Fibroblast of skin of left quadriceps (primary cell): ENCODE measurements at places on chromosomes 4 and X.

- no peak for DNase-seq
These were observed 134.8 kb downstream of the FRYL start for GRCh38 chr4:48645225-48645794.

DNA sequence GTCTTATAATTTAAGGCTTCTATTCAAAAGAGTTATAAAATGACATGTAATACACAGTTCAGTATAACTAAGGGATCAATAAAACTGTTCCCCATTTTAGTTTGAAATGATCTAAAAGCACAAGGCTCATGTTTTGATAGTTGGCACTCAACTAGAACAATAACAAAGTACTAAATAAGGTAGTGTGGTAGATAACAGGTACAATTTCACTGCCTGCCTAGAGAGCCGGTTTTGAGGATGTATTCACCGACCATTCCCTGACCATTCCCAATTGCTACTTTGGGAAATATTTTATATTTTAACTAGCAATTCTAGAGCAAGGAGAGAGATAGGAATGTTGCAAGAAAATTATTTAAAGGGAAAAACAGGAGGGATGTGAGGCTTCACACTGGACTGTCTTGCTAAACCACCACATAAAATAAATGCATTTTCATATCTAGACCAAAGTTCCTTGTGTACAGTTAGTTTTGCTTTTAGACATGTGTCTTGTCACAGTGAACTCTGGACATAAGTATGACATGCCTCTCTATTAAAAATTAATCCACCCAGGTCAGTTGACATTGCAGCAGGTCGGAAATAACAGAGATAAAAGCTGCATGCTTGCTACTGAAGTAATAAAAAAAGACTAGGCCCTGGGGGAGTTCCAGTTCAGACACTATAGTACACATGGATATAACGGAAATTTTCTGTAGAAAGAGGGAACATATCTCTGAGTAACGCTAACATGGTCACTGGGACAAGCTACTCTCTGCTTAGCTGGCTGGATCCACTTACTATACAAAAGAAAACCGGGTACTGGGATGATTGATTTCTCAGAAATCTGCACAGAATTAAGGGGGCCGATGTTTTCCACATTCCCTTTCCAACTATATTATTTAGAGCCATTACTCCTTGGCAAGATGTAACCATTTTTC is 56.3 kb upstream of the NAP1L5 start:
- DNase-seq, result no peak

DNA sequence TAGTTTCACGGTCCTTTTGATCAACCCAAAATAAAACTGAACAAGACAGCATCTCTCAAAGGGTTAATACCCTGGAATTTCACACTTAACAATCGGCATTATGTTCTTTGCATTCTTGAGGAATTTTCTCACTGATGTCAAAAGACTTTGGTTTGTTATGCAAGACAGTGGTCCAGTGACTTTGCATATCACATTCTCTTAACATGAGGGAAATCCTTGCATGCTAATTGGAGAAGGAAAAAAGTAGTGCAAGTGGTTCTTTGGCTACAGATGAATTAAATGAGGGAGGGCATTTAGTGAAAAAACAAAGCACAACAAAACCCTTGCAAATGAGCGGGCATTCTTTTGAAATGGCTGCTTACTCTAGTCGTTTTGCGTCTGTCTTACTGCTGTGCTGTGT is 105.1 kb upstream of the LIMCH1 start:
- DNase-seq, result peak; percentile 83

DNA sequence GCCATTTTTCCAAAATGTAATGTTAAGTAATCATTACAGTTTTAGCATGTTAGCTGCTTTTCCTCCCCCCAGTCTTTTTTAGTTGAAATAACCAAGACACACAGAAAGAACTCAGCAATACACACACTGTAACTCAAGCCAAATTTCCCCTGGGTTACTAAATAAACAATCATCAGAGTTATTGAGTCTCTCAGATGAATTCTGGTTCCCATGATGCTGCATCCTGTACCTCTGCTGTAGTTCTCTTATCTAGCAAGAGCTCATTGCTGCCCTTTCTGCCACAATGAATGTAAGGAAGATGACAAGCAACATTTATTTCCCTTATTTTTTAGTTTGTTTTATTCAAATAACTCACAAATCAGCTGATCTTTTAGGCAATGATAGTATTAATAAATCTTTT is 185.1 kb downstream of the ARHGAP6 start:
- no peak for DNase-seq
